Pons (tissue), 1 donor: ENCODE measurements at places on chromosomes 5 and 9.

- DNase-seq: peak; percentile 68
Observed at GRCh38 chr5:39148983-39149534, 70.3 kb downstream of the FYB1 start.

DNA sequence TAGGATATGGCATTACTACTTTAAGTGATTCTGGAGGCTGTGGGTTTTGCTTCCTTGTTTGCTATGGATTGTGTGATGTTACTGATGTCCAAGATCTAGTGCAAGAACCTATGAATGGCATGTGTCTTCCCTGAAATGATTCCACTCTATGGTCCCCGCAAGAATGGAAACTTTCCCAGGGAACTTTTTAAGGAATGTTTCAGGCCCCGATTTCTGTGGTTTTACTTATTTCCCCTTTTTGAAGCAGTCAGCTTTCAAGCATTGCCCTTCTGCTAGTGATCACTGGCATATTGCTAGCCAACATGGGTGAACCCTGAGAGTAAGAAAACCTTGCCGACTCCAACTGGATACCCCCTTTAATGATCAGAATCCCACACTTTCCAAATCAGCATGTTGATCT, 26.6 kb upstream of the CD180 start:
- DNase-seq: no peak

DNA sequence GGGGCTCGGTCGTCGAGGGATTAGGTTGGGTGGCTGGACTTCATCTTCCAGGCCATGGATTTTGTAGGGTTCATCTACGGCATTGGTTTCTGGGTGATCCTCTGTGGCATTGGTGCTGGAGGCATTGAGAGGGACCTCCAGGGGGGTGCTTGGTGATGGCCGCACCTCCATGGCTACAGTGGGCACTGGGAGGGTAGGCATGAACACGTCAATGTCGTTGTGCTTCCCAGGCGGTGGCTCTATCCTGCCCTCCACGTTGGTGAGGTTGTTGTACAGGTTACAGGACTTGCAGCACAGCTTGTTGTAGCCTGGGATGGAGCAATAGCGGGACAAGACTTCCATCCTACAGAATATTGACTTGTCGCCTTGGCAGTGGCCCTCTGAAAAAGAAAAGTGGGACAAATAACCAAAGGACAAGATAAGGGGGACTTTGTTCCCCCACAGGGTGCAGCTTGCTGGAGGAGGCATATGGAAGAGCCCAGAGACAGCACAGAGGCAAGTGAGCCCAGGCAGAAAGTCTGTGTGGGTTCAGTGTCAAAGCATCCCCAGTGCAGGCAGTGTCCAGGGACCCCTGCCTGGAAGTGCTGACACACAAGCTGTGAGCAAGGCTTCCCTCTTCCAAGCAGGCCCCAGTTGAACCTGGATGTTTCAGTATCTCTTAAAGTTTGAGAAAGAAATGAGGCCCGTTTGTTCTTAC, 53.9 kb downstream of the ZNF354C start:
- no peak for DNase-seq

DNA sequence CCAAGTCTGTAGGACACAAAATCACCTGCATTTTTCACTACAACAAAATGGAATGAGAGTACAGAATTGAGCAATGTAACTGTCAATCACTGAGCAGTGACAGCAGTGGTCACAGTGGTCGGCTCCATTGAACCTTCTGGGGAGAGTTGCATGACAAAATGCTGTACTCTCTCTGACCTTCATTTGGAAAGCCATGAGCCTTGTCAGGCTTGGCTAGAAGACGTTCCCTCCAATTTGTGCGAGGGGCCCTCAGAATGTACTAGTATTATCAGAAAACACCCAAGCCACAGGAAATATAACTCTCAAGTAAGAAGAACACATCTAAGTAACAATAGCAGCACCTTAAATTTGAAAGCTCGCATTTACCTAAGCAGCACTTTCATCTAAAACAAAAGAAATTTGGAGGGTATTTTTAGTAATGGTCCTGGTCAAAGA, 425.6 kb upstream of the MEF2C start:
- no peak for DNase-seq

DNA sequence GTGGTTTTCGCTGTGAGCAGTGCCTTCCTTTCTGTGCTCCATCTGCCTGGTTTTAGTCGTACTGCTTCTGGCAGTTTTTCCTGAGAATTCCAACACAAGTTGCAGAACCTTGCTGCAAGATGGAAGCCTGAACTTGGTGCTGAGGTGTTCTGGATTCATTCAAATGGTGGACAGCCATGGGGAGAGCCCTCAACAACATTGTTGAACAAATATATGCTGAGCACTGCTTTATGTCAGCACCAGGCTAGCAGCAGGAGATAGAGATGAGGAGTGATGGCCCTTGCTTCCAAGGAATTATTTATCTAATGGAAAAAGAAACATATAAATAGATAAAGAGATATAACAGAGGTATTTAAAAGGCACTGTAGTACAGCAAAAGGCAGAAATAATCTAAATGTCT, 7.3 kb upstream of the RPS6 start:
- DNase-seq: no peak

DNA sequence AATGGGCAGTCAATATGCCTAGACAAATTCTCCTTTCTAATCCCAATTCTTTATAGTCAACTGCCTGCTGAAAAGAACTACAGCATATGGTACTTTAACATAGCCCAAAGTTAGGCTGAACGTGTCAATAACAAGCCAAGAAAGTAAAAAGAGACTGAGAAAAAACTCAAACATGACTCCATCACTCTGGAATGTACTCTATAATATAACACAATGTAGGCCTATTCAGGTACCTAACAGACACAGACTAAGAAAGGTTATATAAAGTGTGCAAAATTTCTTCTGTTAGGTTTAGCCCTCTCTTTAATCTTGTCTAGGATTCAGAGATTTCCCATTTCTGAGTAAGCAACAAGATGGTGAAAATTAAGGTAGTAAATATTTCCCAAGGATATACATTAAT, 209.7 kb upstream of the PRR16 start:
- DNase-seq: no peak

- no peak for DNase-seq
Observed at GRCh38 chr5:142421621-142422397, 97.0 kb upstream of the SPRY4 start.

DNA sequence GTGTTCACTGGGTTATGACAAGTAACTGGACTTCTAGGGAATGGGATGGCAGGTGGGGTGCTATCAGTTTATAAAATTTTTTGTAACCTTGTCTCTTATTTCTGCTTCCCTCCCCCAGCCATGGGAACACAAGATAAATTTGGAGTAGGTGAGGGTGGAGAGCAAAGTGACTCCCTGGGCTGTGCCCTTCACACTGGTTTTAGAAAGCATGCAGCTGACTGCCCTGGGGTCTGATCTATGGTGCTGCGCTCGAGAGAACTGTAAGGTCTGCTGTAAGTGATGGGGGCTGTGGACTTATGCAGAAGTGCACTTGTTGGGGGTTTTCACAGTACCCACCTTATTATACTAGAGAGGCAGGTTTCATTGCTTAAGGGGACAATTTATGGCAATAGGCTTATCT, 247.7 kb upstream of the DMRT1 start:
- DNase-seq: no peak

DNA sequence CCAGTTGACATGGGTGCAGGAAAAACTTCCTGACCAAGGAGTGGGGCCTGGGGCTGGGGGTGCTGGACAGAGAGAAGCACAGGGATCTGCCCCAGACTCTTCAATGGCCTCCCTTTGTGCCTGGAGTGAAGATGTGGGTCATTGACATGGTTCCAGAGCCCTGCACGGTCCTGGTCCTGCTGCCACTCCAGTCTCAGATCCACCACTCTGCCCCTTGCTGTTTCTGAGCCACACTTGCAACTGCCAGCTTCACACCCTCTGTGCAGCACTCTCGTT, 10.1 kb downstream of the PIP5K1B start:
- DNase-seq: no peak

GRCh38 chr5:116507051-116507537, 67.5 kb downstream of the SEMA6A start:
- no peak for DNase-seq

DNA sequence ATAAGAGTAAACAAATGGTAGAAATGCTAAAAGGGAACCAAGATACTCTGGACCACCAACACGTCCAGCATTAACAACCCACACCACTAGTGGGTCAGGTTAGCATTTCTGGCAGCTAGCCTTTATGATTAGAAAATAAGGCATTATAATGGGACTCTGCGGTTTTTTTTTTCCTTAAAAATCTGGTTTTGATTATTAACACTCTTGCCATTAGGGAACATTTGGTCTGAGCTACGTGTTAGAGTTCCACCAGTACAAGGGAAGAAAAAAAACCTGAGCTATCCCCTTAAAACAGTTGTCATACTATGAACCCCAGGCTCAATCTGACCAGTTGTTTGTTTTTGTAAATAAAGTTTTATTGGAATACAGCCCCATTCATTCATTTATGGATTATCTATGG, 110.4 kb downstream of the NTRK2 start:
- no peak for DNase-seq

DNA sequence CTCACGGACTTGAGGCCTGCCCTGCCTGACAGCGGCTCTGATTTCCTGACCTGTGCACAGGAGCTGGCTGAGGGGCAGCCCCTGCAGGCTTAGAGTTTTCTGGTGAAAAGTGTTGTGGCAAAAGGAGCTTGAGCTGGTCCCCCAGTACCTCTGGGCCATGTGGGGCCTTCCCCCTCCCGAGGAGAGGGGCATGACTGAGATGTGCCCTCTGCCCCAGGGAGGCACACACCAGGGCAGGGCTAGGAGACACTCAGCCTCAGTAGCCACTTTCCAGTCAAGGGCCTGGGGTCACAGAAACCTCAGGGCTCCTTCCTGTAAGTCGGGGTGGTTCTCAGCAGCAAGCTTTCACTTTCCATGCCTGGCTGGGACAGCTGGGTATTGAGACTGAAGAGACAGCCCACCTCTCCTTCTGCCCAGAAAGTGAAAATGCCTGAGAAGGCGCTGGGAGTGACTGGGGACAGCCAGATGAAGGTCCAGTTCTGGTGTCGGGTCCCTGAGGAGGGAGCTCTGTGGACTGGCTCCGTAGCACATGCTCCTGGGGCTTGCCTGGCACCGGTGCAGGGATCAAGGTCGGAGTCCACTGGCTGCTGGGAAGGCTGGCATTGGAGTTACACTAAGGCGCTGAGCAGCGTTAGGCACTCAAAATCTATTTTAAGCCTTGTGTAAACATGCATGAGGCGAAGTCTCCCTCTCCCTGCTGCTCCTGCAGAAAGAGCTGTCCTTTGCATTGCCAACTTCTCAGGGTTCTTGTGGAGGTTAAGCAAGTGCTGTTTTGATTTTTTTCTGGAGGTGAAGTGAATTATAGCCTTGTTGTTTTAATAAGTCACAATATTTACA, 394.9 kb downstream of the GADD45G start:
- DNase-seq: peak; percentile 61

- DNase-seq: peak; percentile 76
Observed at GRCh38 chr5:50874306-50875001, 208.0 kb downstream of the PARP8 start.

DNA sequence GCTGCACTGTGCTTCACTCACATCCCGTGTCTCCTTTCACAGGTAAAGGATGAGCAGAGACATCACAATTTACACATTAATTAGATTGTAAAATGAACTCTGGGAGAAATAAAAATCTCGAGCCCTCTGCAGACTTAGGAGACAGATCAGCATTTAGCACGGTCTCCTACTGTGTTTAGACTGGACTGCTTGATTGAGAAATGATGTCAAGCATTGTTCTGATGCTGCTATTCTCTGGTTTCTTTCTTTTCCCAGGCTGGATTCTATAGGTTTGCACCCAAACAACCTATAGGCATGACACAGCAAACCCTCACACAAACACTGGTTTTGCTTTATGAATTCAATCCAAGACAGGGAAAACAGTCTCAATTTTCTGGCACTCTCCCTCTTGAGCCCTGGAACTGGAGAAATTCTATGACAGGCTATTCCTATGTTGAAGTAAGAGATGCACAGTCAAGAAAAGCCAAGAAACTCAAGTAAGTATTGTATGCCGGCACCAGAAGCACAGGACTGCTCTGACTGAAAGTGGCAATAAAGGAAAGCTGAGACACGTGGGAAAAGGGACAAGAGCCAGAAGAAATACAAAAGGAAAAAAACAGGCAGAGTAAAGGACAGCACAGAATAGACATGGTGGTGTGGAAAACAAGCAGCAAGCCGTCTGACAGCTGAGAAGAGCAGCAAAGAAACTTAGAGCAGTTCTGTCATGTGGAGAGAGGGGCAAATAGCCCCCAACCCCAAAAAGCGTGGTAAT, 24.8 kb upstream of the ERAP2 start:
- no peak for DNase-seq

DNA sequence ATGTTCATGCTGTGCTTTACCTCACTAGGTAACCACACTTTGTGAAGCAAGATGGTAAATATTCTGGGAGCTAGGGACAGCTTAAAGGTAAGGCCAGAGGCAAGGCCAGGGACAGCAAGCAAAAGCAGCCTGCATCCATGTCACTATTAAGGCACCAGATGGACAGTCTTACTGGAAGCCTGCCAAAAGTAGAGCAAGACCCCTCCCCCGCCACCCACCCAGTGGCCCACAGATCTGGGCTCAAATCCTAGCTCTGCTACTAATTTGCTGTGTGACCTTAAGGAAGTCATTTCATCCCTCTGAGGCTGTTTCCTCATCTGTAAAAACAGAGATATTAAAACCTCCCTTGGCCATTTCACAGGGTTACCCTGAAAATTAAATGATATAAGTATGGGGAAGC, 13.2 kb upstream of the ERMP1 start:
- DNase-seq: no peak

DNA sequence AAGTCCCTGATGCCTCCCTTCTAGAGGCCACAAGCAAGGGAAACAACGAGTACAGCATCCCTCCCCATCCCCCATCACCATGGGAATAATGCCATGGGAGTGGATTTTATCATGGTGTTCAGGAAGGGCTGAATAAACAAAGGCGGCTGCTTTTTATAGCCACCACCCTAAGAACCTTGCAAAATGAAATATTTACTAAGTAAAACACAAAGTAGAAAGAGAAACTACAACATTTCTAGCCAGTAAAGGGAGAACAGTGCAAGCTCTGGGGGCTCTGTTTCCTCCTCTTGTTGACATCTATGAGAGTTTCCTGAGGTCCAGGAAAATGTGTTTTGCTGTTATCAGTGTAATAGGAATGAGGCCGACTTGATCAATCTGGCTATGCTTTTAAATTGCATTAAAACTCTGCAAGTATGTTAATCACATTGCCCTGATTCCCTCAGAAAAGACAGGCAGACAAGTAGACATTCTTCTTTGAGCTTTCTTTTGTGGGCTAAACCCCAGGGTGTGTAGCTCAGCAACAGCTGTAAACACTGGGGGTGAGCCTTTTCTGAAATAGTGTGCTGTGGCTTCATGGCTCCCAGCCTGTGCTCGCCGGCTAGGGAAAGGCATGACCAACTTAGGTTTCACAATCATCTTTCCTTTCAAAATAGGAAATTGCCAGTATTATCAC, 31.1 kb downstream of the SV2C start:
- no peak for DNase-seq

- no peak for DNase-seq
Observed at GRCh38 chr9:37210737-37211523, 90.6 kb downstream of the ZCCHC7 start.

- no peak for DNase-seq
Observed at GRCh38 chr5:83227611-83228010, 150.3 kb downstream of the XRCC4 start.

- no peak for DNase-seq
Observed at GRCh38 chr9:91844701-91845291, 105.2 kb downstream of the ROR2 start.

GRCh38 chr5:151318850-151319732, 15.5 kb upstream of the SLC36A3 start:
- peak; percentile 39 for DNase-seq
